Stimulated activated CD4-positive, alpha-beta T cell treated with anti-CD3 and anti-CD28 coated beads, Interleukin-15, amount 100 ng/mL, for 48 hours (primary cell): ENCODE measurements at places on chromosomes 3 and 15.

GRCh38 chr3:65899226-65899625, 139.5 kb downstream of the MAGI1 start:
- no peak for DNase-seq

GRCh38 chr3:68985146-68985790, 28.2 kb downstream of the EOGT start:
- no peak for DNase-seq

DNA sequence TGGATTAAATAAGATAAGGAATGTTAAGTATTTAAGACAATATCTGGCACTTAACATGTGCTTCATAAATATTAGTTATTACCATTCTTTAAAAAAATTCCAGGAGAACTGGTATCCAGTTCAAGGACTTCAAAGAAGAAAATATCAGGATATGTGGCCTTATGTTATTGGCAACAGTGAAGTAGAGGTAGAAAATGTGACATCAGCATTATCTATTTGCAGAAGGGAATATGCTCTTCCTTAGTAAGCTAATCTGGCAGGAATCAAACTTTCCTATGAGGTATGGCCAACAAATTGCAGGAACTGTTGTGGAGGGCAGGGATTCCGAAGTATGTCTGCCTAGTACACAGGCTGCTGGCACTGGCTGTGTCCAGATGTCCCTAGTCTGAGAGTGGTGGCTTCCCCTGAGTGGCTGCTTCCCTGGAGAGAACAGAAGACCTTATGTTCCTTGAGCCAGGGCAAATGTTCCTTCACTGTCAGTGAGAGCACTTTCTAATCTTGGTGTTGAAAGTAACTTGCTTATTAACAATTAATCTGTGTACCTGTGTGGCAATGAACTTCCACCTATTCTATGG, 351.7 kb upstream of the THRB start:
- no peak for DNase-seq

DNA sequence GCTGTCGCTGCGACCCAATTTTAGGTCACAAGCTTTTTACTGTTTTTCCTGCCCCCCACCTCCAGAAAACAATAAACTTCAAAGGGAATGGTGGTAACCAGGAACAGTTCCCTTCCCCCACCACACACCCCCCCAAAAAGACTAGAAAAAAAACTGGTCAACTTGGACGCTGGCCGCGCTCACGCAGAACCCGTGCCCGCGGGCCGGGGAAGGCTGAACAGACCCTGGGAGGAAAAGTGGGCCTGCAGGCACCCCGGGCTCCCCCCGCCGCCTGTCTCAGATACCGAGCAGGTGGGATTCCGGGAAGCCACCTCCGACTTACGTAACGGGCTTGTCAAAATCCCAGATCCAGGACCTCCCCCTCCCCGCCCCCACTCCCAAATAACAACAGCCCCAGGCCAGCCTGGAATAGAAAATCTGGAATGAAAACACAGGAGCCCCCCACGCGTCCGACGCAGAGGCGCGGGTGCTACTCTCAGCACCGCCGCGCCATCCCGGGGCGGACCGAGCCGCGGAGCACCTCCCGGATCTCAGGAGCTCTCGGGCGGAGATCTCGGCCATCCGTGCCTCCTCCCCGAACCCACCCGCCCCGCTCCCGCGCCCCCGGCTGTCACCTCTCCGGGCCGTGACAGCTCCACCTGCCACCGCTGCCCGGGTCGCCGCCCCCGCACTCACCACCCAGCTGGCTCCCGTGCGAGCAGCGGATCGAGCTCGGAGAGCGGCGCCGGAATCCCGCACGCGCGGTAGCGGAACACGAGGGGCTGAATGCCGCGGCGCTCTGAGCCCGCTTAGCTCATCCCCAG, 557 bp downstream of the DENND4A start:
- DNase-seq, result no peak

- DNase-seq, result no peak
Observed at GRCh38 chr3:14802381-14802731, 16.4 kb upstream of the FGD5 start.

DNA sequence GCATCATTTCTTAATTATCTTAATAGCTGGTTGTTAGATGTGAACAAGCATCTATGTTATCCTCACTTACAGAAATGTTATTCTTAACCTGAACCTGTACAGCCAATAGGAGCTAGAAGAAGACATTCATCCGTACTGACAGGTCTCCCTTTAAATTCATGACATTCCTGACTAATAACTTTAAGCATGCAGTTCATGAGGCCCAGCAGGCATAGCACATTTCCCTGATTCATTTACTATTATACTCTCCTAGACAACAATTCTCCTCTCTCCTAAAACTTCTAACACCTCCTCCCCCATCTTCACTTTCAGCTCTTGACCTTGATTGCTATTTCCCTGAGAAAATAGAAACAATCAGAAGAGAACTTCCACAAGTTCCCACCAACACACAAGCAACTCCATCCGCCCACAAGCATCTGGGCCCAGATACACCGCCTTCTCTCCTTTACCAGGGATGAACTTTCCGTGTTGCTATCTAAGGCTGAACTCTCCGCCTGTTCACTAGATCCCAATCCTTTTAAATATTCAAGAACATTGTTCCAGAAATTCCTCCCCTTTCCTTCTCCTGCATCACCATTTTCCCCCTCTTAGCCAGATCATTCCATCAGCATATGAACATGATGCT, 62.9 kb upstream of the SPRED1 start:
- DNase-seq, result no peak

DNA sequence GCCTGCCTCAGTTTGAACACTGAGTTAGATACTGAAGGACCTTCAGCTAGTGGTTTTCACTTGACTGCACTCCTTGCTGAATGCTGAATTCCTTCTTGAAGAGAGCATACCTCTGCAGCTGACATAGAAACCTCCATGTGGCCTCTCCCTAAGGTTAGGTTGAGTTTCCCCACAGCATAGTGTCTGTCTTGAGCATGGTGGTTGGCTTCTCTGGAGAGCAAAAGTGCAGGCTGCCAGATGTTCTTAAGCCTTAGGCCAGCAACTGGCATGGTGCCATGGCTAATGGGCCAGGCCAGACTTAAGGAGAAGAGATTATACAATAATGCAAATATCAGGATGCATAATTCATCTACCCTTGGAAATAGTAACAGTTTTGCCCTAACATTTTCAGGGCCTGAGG, 545.6 kb upstream of the ZNF385D start:
- DNase-seq, result no peak

DNA sequence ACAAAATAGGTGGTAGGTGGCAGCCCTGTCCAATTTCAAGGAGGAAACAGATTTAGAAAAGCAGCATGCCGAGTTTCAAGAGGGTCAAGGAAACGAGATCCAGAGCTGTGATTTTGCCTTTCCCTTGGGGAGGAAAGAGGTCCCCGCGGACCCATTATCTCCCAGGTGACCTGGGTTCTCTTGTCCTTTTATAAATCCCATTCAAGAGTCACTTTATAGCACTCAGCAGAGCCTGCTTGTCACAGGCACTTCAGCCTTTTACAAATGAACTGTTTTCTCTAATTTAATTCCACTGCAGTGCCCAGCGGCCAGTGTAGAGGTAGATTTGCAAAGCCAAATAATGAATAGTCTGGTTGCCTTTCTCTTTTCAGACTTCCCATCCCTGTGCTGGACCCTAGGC, 99.9 kb downstream of the CD47 start:
- no peak for DNase-seq

- DNase-seq, result no peak
Observed at GRCh38 chr3:177820683-177821316, 623.5 kb upstream of the TBL1XR1 start.

DNA sequence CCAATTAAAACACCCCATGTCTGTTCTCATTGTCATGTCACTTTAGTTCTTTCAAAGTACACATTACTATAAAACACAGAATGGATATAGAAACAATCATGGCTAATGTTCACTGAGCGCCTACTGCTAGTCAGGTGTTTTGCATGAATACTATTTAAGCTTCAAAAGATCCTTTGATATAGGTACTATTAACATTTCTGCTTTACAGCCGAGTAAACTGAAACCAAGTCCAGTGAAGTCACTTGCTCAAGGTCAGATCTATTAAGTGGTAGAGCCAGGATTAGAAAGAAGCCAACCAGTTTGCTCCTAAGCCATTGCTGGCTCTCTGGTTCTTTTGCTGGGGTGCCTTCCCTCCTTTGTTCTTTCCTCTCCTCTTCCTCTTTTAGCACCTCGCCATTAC, 32.4 kb upstream of the NMNAT3 start:
- no peak for DNase-seq

GRCh38 chr15:37733628-37734027, 200.8 kb upstream of the TMCO5A start:
- DNase-seq, result no peak

GRCh38 chr3:171556574-171557145, 96.5 kb upstream of the TNIK start:
- no peak for DNase-seq

- DNase-seq, result no peak
Observed at GRCh38 chr3:79477242-79477641, 290.6 kb downstream of the ROBO1 start.

- no peak for DNase-seq
Observed at GRCh38 chr3:82596805-82597204, 835.4 kb upstream of the GBE1 start.

GRCh38 chr15:62644889-62645742, 397.4 kb upstream of the TPM1 start:
- DNase-seq, result no peak

- no peak for DNase-seq
Observed at GRCh38 chr15:86488046-86488445, 408.4 kb downstream of the AGBL1 start.

DNA sequence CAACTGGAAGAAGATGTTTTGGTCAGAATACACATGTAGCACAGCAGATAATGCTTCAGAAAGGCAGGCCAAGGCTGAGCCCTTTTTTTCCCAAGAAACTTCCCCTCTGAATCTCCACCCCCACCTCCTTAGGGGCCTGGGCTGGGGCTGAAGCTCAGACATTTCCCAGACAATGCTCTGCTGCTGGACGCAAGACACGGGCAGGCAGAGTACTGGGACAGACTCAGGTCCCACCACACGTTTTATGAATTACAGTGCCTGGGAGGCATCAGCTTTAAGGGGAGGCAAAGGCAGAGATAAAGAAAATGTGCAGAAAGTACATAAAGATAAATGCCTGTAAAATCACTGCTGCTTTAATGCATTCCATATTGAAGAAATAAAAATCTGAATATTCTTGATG, 479.4 kb downstream of the ERC2 start:
- no peak for DNase-seq

GRCh38 chr3:45759851-45760250, 36.5 kb downstream of the SLC6A20 start:
- DNase-seq, result no peak

DNA sequence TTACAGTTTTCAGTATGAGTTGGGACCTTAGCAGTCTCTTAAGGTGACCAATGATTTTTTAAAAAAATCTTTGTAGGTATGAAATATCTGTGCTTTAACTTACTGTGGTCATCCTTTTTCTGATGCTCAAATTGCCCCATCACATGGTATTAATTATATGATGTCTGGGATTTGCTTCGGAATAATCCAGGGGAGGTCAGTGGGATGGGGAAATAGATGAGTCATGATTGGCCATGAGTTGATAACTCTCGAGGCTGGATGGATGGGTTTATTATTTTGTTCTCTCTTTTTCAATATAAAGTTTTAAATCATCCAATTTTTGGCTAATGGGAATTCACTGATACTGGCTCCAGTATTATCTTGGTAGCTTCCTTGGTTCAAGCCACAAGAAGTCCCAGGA, 370.3 kb upstream of the TPM1 start:
- no peak for DNase-seq

DNA sequence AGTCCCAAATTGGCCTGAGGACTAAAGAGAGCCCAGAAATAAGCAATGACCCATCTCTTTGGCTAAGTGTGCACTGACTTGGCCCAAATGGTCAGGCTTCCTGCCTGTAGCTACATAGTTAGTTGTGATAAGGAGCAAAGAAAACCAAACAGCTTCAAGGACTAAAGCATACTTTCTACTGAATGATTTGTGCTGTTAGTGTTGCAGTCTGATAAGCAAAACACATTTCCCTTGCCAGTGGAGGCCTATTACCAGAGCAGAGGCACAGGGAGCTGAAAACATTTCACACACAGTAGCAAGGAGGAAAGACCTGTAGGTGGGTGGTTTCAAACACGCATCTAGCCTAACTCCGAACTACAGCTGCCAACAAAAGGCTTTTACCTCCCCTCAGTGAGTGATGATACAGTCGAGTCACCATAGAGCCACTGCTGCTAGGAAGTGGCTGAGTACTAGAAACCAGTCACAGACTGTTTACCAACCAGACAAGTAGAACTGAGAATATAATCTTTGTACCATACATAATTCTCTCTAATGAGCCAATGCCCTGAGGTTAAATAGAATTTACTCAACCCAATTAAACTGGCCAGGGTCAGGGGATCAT, 222.3 kb upstream of the THBS1 start:
- DNase-seq, result no peak

- DNase-seq, result no peak
Observed at GRCh38 chr3:142853270-142854168, 35.4 kb downstream of the PCOLCE2 start.

- DNase-seq, result no peak
Observed at GRCh38 chr3:148389916-148390315, 307.8 kb upstream of the AGTR1 start.

GRCh38 chr3:99644017-99644416, 5.6 kb downstream of the COL8A1 start:
- DNase-seq, result no peak
